ENCODE measurements at places on chromosomes 5 and 9.

GRCh38 chr9:69466151-69466550, 141.1 kb downstream of the ENTREP1 start:
- no peak for DNase-seq

GRCh38 chr5:131363811-131364506, 100.1 kb downstream of the CDC42SE2 start:
- no peak for DNase-seq

- DNase-seq = no peak
These were observed 64.0 kb downstream of the DEPDC1B start for GRCh38 chr5:60636001-60636400.

DNA sequence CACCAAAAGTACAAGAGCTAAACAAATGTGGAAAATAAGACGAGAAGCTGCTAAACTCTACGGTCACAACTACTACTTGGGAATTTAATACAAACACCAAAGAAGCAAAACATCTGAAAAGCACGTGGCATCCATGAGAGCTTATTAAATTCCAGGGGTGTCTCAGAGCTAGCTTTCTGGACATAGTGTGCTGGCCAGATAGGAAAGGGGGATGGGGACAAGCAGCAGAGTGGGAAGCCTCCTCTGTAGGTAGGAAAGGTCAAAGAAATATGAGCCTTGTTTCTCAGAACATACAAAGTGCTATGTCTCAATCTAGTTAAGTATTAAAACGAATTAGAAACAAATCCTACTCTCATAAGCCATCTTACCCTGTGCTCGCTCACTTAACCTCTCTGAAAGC, 51.3 kb upstream of the GOLPH3 start:
- DNase-seq = no peak

GRCh38 chr5:97229196-97229595, 46.1 kb upstream of the RIOK2 start:
- DNase-seq = no peak

- DNase-seq = no peak
These were observed 17.4 kb downstream of the PPP6C start for GRCh38 chr9:125172031-125172755.

DNA sequence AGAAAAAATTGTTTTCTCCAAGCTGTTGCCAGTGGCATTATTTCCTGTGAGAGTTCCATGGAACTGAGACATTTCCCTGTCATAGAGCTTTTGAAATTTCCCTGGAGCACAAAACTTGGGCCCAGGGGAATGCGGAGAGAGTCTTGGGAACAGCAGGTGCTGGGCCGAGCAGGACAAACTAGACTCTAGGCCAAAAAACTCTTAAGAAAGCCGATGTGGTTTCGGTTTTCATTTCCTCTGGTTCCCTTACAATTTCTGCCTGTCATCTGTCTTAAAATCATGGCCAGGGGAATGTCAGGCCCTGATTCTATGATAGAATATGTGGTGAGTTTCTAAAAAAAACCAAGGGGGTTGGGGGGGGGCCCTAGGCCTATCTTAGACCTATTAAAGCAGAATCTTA, 4.6 kb downstream of the SLC35A4 start:
- DNase-seq = peak; percentile 47

- peak; percentile 47 for DNase-seq
These were observed 2.5 kb upstream of the LPCAT1 start for GRCh38 chr5:1526190-1526631.

Data from activated CD8-positive, alpha-beta memory T cell treated with anti-CD3 and anti-CD28 coated beads, Interleukin-2, amount 50 U/mL, for 48 hours (primary cell).